B cell (primary cell): ENCODE measurements at places on chromosomes 12 and 14. TPM values are rescaled to one million over a fixed set of nuclear protein-coding genes. Genes with fewer than 3 reads are reported as not detected.

- no peak for DNase-seq
These were observed 11.6 kb downstream of the ITGA7 start for GRCh38 chr12:55696141-55696540.

GRCh38 chr12:70772836-70773235 is 135.6 kb upstream of the PTPRB start:
- DNase-seq: no peak

- DNase-seq: no peak
These were observed 173.7 kb downstream of the SYT10 start for GRCh38 chr12:33265900-33266299.

DNA sequence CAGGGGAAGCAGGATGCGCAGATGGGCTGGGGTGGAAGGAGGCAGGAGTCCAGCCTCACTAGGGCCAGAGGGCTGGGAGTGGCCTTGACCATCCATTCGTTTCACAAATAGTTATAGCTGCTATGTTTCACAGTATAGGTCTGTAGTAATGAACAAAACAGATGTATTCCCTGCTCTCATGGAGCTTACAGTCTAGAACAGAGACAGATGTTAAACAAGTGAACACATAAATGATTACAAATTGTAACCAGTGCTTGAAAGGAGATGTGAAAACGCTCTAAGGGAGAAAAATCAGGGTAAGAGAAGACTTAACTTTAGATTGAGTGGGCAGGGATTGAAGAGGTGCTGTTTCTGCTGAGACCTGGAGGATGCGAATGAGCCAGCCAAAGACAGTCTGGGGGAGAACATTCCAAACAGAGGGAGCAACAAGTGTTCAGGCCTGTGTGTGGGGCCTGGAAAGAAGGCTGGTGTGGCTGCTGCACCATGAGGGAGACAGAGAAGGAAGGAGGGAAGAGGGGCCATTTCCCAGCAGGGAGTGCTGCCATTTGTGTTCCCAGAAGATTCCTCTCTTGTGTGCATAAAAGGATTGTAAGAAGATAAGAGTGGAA is 14.6 kb downstream of the CFAP251 start:
- no peak for DNase-seq

PPTC7 gene
- total RNA-seq: 44.9 and 45.6 TPM in 2 replicates

GRCh38 chr12:86712425-86712843 is 456.2 kb upstream of the MGAT4C start:
- no peak for DNase-seq

DNA sequence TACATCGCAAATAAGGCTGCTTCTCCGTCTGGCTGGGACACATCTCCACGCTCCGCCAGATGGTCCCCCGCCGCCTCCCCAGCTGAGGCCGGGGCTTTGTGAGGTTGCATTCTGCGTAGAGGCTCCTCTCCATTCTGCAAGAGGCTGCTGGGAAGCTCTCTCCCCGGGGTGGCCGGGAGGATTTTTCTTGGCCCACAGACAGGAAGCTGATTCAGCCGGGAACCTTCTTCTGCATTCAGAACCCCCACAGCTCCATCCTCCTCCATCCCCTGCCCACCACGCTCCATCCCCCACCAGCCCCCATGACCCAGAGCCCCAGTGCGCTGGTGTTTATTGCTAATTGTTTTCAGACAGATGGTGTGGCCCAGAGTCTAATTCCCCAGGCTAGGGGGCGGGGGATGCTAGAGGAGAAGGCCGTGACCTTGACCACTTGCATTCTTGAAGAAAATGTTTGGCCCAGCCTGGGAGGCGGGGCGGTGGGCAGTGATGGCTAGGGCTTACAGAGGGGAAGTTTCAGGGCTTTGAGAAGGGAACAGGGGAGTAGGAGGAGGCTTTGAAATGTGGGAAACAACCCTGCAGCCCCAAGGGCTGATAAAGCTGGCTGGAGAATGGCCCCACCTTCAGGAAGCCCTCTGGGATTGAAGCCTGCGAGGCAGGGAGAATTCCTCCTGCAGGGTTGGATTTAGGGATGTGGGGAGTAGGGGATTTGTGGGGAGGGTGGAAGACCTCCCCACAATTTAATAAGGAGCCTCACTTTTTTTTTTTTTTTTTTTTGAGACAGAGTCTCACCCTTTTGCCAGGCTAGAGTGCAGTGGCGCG is 88.5 kb upstream of the NCOR2 start:
- DNase-seq: no peak
